ENCODE measurements at places on chromosomes 11 and 22.

GRCh38 chr11:122434786-122435185, 220.7 kb upstream of the UBASH3B start:
- DNase-seq, result no peak

GRCh38 chr11:64322925-64323260, 5.0 kb downstream of the PRDX5 start:
- DNase-seq, result no peak

- DNase-seq, result no peak
These were observed 95.6 kb downstream of the CD44 start for GRCh38 chr11:35234460-35235156.

GRCh38 chr22:29320546-29320945, 5.0 kb upstream of the RASL10A start:
- DNase-seq, result no peak

DNA sequence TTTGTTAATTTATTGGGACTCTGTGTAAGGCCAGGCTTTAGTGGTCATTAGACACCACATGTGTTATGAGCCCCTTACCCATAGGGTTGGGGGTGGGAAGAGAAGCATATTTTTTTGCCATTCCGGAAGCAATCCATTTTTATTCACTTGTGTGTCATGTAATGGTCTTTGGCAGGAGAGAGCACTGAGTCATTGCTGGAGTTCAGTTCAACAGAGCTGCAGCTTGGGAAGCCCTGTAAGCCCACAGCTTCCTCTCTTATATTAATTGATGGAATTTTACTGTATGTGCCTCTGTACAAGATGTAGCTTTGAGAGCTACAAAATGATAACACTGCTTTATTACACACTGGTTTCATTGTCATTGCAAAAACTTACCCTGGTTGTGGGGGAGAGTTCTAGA, 177.3 kb upstream of the SORL1-AS1 start:
- DNase-seq, result no peak
